WTC11 (cell line): ENCODE measurements at places on chromosomes 12 and 14. TPM values are rescaled to one million over a fixed set of nuclear protein-coding genes. Genes with fewer than 3 reads are reported as not detected.

DNA sequence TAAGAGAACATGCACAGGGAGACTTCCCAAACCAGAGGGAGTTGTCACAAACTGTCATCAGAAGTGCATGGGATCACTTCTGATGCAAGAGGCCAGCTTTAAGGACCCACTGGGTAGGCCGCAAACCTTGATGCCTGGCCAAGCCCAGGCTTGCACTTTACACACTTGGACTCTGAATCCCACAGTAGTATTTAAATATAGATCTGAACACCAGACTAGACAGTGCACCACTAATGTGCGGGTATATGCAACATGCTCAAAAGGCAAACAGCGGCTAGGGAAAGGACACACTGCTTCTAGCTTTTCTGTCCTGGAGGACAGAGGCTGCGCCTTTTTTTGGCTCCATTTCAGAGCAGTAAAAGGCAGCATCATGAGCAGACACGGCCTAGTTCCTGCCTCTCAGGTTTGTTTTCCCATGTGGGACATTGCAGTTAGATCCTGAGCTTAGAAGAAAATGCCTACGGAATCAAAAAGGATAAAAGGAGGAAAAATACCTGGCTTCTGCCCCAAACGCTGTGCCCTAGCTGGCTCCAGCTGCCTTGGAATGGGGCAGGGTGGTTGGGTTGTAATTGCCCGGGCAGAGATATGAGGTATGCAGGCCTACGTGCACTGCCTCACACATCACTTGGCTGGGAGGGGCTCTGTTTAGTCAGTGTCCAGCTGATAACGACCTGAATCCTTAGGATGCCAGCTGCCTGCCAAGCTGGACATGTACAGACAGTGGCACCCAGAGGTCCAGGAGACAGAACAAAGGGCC is 84.5 kb upstream of the EGLN3 start:
- DNase-seq: no peak

GRCh38 chr14:95365401-95365800 is 45.7 kb upstream of the CLMN start:
- no peak for DNase-seq

DNA sequence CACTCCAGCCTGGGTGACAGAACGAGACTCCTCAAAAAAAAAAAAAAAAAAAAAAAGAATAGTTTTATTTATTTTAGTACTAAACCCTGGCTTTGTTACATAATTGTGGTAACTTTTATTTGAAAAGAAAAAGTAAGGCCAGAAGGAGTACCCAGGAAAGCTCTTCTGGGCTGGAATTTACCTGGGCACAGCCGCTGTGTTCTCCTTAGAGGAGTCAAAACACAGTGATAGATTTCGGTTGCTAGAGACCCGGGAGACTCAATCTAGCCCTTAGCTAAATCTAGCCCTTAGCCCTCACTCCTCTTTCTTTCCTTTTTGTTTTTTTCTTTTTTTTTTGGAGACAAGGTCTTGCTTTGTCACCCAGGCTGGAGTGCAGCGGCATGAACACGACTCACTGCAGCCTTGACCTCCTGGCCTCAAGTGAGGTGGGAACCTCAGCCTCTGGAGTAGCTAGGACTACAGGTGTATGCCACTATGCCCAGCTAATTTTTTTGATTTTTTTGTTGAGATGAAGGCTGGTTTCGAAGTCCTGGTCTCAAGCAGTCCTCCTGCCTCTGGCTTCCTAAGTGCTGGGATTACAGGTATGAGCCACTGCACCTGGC is 49.7 kb downstream of the SYNE2 start:
- DNase-seq: no peak

DNA sequence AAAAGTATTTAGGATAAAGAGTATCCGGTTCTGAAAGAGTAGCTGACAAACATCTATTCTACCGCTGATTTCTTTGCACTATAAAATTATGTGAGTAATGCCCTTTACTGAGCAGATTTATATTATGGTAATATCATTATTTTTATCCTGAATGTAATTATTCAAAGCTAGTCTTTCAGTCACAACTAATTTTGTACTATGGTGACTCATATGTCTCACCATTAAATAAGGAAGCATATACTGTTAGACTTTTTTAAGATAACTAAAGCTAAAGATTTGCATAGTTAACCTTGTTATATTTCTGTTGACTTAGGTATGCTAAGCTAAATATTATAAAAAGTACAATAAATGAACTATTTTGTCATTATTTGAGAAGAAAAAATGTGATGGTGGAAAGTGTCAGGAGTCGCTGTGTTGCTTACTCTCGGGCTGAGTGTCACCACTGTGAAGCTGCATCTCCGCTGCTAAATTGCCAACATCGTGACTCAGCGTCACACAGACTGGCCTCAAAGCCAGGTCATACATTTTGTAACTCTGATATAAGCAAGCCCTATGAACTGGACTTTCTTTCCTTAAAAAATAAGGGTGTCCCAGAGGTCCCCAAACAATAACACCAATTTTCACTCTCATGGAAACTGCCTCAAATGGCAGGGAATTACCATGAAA is 69.1 kb upstream of the SSTR1 start:
- DNase-seq: no peak

DNA sequence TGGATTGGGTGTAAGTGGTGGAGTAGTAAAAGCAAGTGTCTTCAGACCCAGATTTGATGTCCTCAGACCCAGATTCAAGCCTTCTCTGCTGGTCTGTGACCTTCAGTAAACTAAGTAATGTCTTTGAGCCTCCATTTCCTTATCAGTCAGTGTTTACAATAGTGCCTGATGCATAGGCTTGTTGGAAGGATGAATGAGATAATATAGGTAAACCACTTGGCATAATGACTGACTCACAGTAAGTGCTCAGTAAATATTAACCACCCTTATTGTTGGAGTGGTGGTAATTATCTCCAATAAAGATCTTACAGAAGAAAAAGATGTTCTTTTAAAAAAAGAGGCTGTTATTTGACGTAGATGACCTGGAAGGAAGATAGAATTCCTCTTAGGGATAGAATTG is 86.2 kb downstream of the IGF1 start:
- DNase-seq: no peak

DNA sequence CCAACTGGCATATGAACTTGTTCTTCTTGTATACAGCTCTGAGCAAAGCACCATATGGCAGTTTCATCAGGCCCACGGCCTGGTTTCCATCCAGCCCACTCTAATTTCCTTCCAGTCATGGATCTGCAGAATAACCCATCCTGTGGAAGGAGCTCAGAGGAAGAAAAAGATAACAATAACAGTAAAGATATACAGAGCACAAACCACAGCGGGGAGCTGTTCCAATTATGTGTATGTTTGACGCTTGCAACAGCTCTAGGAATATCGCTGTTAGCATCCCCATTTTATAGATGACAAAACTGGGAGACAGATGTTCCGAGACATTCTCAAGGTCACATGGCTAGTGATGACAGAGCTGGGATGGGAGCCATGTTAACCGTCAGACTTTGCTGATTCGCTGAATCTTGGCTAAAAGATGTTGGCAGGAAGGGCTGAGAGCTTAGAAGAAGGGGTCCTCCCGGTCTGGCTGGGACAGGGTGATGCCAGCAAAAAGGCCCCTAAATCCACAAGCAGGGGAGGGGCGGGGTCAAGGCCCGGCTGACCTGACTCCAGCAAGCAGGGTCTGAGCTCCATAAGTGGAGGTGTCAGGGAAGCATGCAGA is 34.4 kb upstream of the CIPC start:
- DNase-seq: no peak

GRCh38 chr12:9632766-9633165 is 25.1 kb upstream of the KLRB1 start:
- DNase-seq: no peak

GRCh38 chr12:32478858-32479725 is 79.7 kb downstream of the FGD4 start:
- DNase-seq: no peak

GRCh38 chr14:55065411-55065810 is 14.0 kb downstream of the MAPK1IP1L start:
- no peak for DNase-seq

- no peak for DNase-seq
These were observed 66.4 kb upstream of the MAP1LC3B2 start for GRCh38 chr12:116492703-116493324.

GRCh38 chr14:102507857-102508312 is 1.7 kb downstream of the ANKRD9 start:
- DNase-seq: no peak

GRCh38 chr12:74903522-74903921 is 306.1 kb downstream of the KCNC2 start:
- peak; percentile 36 for DNase-seq

PTPRR gene
- 0.46 to 0.69 TPM (median 0.60 TPM) in 3 replicates for total RNA-seq

ESRRB gene
- 1.4 to 1.8 TPM (median 1.6 TPM) in 3 replicates for total RNA-seq

SLC38A4 gene
- total RNA-seq: 6.1 to 12.6 TPM (median 12.1 TPM) in 3 replicates

ADAMTS20 gene
- total RNA-seq: 6.0 to 7.4 TPM (median 7.2 TPM) in 3 replicates

RPAP3 gene
- total RNA-seq: 34.4 to 44.3 TPM (median 40.6 TPM) in 3 replicates

OVCH1 gene
- total RNA-seq: 0.04 to 0.25 TPM in 2 of 3 replicates, not detected in the other

RTN1 gene
- total RNA-seq: 1.1 to 2.8 TPM (median 1.5 TPM) in 3 replicates
